Activated T-cell treated with anti-CD3 and anti-CD28 coated beads for 48 hours (primary cell): ENCODE measurements at places on chromosomes 12 and 14.
A peak's percentile ranks its signal among the peaks of the same experiment; 100 is the strongest.

DNA sequence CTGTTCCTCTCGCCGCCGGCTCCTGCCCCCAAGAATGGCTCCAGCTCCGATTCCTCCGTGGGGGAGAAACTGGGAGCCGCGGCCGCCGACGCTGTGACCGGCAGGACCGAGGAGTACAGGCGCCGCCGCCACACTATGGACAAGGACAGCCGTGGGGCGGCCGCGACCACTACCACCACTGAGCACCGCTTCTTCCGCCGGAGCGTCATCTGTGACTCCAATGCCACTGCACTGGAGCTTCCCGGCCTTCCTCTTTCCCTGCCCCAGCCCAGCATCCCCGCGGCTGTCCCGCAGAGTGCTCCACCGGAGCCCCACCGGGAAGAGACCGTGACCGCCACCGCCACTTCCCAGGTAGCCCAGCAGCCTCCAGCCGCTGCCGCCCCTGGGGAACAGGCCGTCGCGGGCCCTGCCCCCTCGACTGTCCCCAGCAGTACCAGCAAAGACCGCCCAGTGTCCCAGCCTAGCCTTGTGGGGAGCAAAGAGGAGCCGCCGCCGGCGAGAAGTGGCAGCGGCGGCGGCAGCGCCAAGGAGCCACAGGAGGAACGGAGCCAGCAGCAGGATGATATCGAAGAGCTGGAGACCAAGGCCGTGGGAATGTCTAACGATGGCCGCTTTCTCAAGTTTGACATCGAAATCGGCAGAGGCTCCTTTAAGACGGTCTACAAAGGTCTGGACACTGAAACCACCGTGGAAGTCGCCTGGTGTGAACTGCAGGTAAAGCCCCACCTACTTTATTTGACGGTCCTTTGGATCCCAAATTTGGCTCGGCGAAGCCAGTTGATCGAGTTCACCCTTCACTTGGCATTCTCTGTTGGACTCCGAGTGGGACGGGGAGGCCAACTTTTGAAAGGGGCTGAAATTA, 1.5 kb downstream of the WNK1 start:
- peak; percentile 48 for DNase-seq

DNA sequence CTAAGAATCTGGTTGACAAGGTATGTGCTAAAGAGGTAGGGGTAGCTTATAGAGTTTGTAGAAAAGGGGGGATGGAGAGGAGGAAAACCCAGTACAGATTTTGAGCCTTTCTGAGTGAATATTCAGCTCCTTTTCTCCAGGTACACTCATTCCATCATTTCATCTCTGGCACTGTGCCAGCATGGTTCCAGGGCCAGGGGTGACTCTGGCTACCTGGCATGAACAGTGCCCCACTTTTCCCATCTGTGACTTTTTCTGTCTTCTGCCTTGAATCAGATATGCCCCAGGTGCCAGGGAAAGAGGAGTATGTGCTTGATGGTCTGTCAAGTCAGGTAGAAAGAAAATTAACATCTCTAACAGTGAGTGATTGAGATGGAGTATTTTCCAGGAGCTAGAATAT, 175.7 kb downstream of the CACNA1C start:
- no peak for DNase-seq

DNA sequence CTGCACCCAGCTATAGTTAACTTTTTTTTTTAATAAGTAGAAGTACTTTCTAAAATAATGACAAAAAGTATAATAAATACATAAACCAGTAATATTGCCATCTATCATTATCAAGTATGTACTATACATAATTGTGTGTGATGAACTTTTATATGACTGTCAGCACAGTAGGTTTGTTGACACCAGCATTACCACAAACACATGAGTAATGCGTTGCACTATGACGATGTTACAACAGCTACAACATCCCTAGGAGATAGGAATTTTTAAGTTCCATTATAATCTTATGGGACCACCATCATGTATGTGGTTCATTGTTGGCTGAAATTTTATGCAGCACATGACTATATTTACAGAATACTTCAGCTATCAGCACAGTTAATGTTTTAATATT, 62.9 kb upstream of the VSX2 start:
- no peak for DNase-seq

DNA sequence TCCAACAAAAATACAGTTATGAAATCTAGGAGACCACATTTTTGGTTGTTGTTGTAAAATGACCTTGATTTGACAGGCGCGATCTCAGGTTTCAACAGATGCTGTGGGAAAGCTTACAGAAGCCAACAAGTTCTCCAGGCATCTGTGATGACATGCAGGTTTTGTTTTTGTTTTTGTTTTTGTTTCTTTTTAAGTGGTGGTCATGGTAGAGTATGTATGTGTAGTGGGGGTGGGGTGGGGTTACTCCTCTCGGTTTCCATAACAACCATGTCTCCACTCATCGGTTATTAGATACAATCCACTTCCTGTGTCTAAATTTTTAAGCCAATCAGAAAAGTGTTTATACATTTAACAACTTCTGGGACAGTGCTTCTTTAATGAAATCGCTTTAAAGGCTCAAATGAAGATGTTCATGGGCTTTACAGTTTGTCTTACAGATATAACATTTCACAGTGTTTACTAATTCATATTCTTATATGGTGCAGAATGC, 199.9 kb upstream of the FOXN3 start:
- DNase-seq, result no peak

GRCh38 chr12:27220055-27220987, 23.8 kb upstream of the STK38L start:
- DNase-seq, result no peak

DNA sequence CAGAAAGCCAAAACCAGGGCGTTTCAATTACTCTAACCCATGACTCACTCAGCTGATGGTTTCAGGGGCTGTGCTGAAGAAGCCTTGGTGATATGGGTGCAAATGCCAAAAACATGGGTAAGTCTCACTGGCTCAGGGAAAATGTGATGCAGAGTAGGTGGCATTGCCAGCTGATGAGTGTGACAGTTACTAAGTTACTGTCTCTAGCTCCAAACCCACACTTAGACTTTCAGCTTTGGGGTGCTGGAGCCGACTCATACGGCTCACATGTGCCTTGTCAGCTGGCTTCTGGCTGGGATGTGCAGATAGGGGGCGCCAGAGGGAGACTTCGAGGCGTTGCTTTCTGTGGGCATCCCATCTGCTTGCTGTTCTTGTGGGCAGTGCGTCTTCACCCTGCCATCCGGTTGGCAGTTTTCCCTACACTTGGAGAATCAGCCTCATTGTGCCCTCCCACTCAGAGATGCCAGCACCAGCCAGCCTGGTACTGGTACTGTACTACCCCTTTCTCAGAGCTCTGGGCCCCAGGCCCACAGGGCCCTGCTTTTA, 11.1 kb upstream of the KRT7 start:
- DNase-seq, result peak; percentile 79

DNA sequence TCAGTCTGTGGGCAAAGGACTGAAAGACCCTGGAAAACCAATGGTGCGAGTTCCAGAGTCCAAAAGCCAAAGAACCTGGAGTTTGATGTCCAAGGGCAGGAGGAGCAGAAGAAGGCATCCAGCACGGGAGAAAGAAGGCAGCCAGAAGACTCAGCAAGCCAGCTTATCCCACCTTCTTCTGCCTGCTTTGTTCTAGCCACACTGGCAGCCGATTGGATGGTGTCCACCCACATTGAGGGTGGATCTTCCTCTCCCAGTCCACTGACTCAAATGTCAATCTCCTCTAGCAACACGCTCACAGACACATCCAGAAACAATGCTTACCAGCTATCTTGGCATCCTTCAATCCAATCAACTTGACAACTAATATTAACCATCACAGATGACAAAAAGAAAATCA, 57.2 kb upstream of the CAPRIN2 start:
- DNase-seq, result no peak

DNA sequence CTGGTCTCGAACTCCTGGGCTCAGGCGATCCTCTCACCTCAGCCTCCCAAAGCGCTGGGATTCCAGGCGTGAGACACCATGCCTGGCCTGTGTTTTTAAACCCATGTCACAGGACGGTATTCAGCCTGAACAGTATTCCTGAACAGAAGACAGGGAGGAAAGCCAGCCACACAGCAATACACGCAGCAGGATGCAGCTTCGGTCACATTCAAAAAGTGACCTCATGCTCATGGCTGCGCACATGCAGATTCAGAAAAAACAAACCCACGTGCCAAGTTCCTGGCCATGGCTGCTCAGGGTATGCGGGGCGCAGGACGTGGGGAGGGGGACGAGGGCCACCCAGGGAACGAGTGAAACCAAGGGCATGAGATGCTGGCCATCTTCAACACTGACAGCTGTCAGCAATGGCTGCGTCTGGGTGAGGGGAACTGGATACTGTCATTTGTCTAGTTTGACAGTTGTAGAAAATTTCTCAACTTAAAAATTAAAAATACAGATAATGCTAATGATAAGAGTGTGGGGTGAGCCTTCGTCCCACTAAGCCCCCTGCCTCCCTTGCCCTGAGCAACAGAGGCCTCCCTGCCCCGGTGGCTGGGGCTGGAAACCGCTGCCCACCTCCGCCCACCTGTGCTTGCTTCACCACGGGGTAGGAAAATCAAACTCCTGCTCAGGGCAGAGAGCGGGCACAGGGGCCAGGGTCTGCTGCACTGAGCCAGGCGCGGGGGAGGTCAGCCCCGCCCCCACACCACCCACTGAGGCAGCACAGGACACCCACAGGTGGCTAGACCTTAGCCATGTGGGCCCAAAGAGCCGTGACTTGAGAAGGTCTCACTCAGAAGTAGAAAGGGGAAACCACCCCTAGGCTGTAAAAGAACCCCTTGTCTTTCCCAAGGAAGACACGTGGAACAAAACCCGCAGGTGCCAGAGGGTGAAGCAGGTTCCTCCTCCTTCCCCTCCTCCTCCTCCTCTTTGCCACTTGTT, 84.2 kb downstream of the SCARB1 start:
- DNase-seq, result no peak

DNA sequence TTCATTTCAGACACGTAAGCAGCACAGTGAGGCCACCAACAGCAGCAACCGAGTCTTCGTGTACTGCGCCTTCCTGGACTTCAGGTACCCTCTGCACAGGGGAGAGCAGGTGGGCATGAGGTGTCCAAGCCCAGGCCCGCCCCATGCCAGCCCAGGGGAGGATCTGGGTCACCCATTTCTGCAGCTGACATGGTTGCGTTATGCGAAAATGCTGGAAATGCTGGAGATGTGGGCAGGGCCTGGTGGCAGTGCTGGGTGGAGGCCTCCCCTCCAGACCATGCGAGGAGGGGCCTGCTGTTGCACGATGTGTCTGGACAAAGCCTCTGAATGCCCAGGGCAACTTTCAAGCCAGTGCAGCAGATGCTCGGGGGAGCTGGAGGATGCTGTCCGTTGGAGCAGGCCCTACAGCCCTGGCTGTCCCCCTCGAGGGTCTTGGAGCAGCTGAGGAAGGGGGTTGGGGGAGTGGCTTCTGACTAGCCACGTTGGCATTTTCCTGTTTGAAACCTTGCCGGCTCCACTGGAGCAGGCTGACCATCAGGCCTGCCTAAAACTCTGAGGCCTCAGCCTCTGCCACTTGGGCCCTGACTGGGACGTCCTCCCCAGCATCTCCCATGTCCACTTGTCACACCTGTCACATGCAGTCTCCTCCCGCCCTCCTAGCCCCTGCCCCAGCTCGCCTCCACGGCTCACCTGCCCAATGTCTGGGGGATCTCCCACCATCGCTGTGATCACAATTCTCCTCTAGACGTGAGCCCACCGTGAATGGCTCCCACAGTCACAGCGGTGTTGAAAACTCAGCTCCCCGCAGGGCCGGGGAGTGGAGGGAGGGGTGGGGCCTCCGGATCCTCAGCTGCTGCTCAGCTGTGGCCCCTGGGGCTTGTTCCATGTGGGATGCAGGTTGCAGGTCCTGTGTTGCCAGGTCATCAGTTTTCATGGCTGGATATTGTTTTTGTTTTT, 123.4 kb downstream of the ADGRD1 start:
- DNase-seq, result no peak

- DNase-seq, result no peak
Measured at GRCh38 chr14:84453307-84453950, 1076.5 kb upstream of the FLRT2 start.

- DNase-seq, result no peak
Measured at GRCh38 chr12:66418908-66419307, 116.6 kb downstream of the HELB start.

GRCh38 chr12:76480796-76481195, 78.8 kb downstream of the OSBPL8 start:
- no peak for DNase-seq

DNA sequence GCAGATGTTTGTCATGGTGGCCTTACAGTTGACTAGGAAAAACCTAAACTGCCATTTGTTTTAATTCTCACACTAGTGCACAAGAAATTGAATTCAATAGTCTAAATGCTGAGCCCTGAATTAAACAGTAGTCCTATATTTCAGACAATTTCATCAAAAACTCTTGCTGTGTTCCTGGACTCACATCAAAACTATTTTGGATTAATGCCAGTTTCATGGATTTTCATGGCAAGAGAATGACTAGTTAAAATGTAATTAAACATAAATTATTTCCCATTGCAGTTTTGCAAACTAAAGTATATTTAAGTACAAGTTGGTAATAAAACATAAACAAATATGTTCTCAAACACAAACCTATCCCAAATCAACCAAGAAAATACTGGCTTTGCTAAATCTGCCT, 468.0 kb upstream of the PRICKLE1 start:
- no peak for DNase-seq

- no peak for DNase-seq
Measured at GRCh38 chr14:102280376-102280962, 24.5 kb downstream of the MOK start.

DNA sequence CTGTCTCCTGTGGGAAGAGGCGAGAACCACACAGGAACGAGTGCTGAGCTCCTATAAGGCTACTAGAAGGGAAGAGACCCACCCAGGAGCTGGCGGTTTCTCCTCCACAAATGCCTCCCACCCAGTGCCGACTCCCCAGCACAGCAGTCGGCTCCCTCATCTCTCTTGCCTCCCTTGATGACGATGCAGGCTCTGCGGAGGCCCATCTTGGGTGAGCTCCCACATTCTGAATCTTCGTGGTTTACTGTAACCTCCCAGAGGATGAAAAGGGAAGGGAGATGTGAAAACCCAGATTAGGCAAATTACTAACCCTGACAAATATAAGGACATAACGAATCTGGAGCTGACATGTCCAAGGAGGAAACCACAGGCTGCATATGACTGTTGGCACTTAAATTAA, 23.8 kb downstream of the GRIN2B start:
- DNase-seq, result no peak

- no peak for DNase-seq
Measured at GRCh38 chr14:81784084-81784483, 250.4 kb upstream of the SEL1L start.

GRCh38 chr12:12338527-12339168, 11.4 kb downstream of the MANSC1 start:
- DNase-seq, result no peak

DNA sequence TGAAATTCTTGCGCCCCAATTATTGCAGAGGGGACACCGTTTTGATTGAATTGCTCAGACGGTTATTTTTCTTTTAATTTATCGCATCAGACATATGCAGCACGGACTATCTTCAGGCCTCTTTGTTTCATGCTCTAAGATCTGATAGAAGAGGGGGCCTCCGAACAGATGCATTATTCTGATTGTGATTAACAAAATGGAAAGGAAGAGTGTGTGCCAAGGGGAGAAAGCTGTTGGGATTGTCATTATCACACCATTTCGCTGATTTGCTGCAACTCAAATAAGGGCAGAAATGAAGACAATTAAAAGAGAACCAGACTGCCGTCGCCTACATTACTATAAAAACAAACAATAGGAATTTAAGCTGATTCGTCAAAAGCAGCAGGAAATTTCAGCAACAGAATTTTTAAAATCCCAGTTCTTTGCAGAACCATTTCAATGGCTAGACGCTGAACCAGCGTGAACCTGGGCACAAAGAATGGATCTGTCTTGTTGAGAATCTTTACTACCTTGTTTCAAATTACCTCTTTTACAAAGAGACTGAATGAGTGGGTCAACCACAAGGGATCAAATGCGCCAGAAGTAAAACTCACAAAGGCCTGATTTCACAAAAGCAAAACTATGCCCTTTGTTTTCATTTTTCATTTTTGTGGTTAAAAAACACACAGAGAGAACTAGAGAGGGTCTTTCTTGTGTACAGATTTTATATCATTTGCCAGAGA, 30.6 kb downstream of the TMEM132D start:
- no peak for DNase-seq
